ENCODE measurements at places on chromosomes 5 and 9.

GRCh38 chr9:83523684-83524083 is 14.5 kb downstream of the FRMD3 start:
- H3K4me1 ChIP-seq: no peaks in the 10 kb centered on the region

- no peaks in the 10 kb centered on the region for H3K36me3 ChIP-seq
- H3K27me3 ChIP-seq: no peaks in the 10 kb centered on the region
Observed at GRCh38 chr5:148991566-148991965, 71.3 kb downstream of the SH3TC2 start.

GRCh38 chr9:123926941-123927340 is 3.0 kb downstream of the DENND1A start:
- H3K4me1 ChIP-seq: no peaks in the 10 kb centered on the region
- H3K27ac ChIP-seq: no peak overlapping the region
- H3K36me3 ChIP-seq: no peaks in the 10 kb centered on the region
- H3K27me3 ChIP-seq: no peaks in the 10 kb centered on the region
- no peak overlapping the region for H3K4me3 ChIP-seq
- no peak for DNase-seq

DNA sequence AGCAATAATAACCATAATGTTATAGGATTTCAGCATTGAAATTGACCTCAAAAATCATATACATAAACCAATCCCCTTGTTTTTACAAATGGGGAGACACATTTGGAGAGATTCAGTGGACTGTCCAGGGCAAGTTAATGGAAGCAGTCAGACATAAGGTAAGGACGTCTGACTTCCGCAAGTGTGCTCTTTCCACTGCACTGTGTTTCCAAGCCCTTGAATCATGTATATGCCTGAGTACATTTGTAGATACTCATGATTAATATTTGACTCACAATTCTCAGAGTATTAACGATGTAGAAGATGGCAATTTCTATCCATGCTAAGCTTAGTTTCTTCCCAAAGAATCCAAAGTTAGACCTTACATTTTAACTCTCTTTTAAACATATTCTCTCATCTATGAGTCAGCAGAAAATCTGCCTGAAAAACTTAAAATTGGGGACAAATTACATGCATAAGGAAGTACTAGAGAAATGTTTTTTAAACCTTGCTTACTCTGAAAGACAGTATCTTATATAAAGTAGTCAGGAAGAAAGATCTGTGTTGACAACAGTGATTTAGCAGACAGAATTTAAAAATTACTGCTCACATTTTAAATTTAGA is 165.3 kb downstream of the NFIB start:
- no peak overlapping the region for H3K4me3 ChIP-seq
- H3K36me3 ChIP-seq: no peaks in the 10 kb centered on the region
- no peaks in the 10 kb centered on the region for H3K4me1 ChIP-seq
- no peaks in the 10 kb centered on the region for H3K27me3 ChIP-seq

DNA sequence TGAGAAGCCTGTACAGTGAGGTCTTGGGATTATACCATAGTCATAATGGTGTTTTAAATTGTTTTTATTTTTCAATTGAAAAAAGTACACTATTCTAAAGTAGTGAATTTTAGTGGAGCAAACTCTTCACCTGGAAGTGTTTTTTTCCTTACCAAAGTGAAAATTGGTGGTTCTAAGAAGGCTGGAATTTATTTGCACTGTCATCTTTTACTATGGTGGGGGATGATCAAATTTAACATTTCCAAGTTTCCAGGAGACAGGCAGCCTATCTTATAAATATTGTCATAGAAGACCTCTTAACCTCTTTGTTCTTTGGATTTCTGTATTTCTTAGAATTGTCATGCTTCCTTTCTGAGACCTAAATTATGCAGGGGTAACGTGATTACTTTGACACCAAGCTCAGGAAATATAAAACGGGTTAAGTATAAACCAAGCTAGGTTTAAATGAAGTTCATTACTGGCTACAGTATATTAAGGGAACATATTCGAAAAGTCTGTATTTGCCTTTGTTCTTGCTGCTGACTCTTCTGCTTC is 20.2 kb downstream of the NDFIP1 start:
- no peak overlapping the region for H3K4me3 ChIP-seq
- no peak overlapping the region for H3K27ac ChIP-seq
